A549 (cell line): ENCODE measurements at places on chromosomes 1 and 21.

- DNase-seq, result peak; percentile 80
These were observed 9.2 kb upstream of the SFPQ start for GRCh38 chr1:35202048-35202719.

DNA sequence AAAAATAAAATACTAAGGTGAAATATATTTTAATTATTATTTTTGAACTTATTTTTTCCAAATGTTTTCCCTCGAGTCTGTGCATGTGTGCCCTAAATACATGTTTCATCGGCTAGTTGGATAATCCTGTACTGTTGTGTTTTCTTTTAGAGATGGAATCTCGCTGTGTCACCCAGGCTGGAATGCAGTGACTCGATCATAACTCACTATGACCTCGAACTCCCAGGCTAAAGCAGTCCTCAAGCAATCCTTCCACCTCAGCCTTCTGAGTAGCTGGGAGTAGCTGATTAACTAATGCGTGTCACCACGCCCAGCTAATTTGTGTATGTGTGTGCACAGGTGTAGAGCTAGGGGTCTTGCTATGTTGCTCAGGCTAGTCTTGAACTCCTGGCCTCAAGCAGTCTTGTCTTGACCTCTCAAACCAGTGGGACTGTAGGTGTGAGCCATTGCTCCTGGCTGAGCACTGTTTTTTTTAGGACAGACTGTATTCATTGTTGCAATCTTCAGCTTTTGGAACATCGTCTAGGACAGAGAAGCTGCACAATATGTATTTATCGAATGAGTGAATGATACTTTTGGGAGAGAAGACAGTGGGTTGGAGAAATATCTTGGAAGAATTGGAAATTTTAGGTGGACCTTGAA lies 4.8 kb upstream of the TMCO1 start:
- DNase-seq, result no peak

GRCh38 chr1:10495952-10496351 lies 21.2 kb downstream of the PEX14 start:
- no peak for DNase-seq

- DNase-seq, result peak; percentile 33
These were observed 176.4 kb downstream of the ZNF281 start for GRCh38 chr1:200233393-200233792.

DNA sequence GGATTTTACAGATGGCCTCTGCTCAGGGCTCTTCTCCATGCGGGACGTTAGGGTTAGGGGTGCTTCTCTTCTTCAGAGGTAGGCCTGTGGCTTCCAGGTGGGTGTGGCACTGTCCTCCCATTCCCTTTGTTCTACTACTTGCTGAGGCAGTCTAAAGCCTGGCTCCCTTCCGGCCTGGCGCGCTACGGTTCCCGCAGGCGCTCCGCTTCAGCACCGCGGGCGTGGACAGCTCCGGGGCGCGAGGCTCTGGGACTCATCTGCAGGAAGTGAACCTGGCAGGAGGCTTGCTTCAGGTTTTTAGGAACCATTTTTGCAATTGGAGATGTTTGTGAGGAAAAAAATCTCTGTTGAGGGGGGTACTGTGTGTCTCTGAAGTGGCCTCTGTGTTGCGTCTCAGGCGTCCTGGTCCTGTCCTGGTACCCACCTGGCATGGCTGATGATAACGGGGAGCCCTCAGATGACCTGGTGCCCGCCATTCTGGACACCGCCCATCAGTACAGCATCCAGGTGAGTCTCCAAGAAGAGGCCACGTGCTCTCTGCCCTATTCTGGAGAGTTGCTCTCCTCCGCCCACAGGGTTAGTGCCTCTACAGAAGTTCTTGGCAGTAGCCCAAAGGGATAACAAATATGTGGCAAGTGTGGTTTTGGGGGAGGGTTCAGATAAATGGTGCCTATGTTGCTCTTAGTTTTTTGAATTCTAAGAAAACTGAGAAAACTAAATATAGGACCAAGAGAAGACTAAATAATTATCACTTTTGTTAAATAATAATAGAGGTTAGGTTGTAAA lies 1.9 kb downstream of the MANEAL start:
- no peak for DNase-seq

DNA sequence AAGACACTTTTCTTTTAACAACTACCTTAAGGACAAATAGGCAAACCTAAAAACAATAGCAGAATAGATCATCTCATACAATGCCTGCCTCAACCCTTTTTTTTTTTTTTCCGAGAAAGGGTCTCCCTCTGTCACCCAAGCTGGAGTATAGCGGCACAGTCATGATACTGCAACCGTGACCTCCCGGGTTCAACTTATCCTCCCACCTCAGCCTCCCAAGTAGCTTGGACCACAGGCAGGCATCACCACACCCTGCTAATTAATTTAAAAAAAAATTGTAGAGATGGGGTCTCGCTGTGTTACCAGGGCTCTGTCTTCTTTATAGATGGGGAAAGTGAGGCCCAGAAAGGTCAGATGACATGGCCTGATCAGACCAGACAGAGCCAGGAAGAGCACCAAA lies 7.9 kb downstream of the SH3BGRL3 start:
- DNase-seq, result no peak

GRCh38 chr1:34408011-34408410 lies 231.3 kb downstream of the C1orf94 start:
- no peak for DNase-seq
